Immature natural killer cell (primary cell): ENCODE measurements at places on chromosomes 3 and 15. TPM values are rescaled to one million over a fixed set of nuclear protein-coding genes. Genes with fewer than 3 reads are reported as not detected.

The HCN4 gene
- not detected for polyA plus RNA-seq

DNA sequence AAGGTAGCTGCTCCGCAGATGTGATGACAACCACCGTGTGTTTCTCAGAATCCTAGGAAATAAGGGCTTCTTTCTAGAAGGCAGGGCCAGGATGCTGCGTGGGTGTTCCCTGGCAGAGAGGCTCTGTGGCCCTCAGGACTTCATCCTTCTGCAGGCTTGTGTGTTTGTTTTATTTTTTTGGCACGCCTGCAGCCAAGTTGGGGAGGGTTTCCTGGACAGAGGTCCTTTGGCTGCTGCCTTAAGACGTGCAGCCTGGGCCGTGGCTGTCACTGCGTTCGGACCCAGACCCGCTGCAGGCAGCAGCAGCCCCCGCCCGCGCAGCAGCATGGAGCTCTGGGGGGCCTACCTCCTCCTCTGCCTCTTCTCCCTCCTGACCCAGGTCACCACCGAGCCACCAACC, at the start of gene CLEC3B:
Gene CLEC3B, plus strand, starts transcription at position 266 of the 400 bp plus-strand sequence. Its CDS starts 60 bp downstream, at position 326.
- H3K36me3 ChIP-seq, result no peaks in the 10 kb centered on the region
- no peak within 1 kb of the TSS for H3K4me3 ChIP-seq
- peaks cover 10% of the 10 kb centered on the region for H3K4me1 ChIP-seq
- no peaks in the 10 kb centered on the region for H3K27me3 ChIP-seq
- no peak for DNase-seq
- H3K27ac ChIP-seq, result no peak within 1 kb of the TSS

DNA sequence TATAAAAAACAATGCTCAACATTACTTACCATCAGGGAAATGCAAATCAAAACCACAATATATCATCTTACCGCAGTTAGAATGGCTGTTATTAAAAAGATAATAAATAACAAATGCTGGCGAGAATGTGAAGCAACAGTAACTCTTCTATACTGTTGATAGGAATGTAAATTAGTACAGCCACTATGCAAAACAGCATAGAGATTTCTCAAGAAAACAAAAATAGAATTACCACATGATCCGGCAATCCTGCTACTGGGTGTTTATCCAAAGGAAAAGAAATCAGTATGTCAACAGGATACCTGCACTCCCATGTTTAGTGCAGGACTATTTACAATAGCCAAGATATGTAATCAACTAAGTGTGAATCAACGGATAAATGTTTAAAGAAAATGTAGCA, 48.1 kb downstream of the ADAM10 start:
- DNase-seq, result no peak
- H3K36me3 ChIP-seq, result peaks cover 30% of the 10 kb centered on the region
- no peaks in the 10 kb centered on the region for H3K27me3 ChIP-seq
- peaks cover 97% of the 10 kb centered on the region for H3K4me1 ChIP-seq
- peak overlapping the region; percentile 86 for H3K27ac ChIP-seq

DNA sequence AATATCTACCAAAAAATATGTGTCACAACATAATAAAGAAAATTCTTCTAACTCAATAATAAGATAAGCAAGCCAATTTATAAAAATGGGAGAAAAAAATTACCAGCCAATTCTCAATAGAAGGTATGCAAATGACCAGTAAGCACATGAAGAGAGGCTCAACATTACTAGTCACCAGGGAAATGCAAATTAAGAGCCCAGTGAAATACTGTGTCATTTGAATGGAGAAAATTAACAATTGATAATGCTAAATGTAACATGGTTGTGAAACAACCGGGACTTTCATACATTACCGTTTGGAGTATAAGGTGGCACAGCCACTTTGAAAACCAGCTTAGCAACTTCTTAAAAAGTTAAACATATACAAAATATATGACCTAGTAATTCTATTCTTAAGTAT, 460.7 kb downstream of the IGSF11 start:
- peaks cover 4% of the 10 kb centered on the region for H3K27me3 ChIP-seq
- no peak overlapping the region for H3K27ac ChIP-seq
- no peak for DNase-seq
- no peak overlapping the region for H3K4me3 ChIP-seq
- H3K36me3 ChIP-seq, result no peaks in the 10 kb centered on the region
- no peaks in the 10 kb centered on the region for H3K4me1 ChIP-seq

The TMEM212 gene
- polyA plus RNA-seq, result not detected
